Testis (tissue), 5 donors: ENCODE measurements at places on chromosomes 6 and 20. TPM values are rescaled to one million over a fixed set of nuclear protein-coding genes. Genes with fewer than 3 reads are reported as not detected.

DNA sequence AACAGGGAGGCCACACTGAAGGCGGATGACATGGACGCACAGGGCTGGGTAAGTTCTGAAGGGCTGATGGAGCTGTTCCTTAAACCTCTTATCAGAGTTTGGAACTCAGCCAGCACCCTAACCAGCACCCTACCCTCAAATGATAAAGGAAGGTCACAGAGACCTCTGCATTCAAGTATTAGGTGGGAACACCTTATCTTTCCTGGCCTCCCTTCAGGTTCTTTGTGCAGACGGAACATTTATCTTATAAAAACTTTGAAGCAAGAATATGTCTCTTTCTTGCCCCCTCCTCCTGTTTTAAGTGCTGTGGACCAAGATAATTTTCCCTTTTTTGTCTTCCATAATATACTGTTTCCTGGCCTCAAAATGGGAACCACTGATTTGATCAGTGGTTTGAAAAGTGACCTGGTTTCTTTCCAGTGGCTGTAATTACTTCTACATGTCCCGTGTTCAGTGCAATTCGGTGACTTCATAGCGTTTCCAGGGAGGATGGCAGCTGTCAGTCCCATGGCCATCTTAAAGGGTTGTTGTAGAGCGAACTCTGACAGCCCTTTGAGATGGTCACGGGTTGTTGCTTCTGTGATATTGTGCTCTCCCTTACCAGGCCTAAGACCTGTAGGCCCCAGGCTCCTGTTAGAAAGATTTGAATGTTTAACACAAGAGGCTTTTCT is 213.2 kb upstream of the MYLIP start:
- H3K36me3 ChIP-seq = no peaks in the 10 kb centered on the region
- H3K4me3 ChIP-seq = no peak overlapping the region
- no peak for DNase-seq
- no peaks in the 10 kb centered on the region for H3K27me3 ChIP-seq
- H3K4me1 ChIP-seq = peaks cover 4% of the 10 kb centered on the region

TBXT gene
- 1.2 TPM for total RNA-seq

DNA sequence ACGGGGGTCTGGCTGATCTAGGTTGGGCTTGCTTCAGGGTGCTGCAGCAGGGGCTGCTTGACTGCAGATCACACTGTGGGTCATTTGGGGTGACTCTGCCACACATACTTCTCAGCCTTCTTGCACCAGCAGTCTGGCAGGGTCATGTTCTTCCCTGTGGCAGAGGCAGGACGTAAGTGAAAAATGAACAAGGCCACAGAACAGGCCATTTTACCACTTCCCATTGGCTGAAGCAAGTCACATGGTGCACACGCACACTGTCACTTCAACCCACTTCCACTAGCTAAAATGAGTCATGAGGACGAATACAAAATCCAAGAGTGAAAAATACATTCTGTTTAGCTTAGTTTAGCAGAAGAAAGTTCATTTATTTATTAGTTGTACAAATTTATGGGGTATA is 168.6 kb upstream of the GGTLC1 start:
- no peaks in the 10 kb centered on the region for H3K36me3 ChIP-seq
- H3K27me3 ChIP-seq = no peaks in the 10 kb centered on the region

CST2 gene
- total RNA-seq = not detected

DNA sequence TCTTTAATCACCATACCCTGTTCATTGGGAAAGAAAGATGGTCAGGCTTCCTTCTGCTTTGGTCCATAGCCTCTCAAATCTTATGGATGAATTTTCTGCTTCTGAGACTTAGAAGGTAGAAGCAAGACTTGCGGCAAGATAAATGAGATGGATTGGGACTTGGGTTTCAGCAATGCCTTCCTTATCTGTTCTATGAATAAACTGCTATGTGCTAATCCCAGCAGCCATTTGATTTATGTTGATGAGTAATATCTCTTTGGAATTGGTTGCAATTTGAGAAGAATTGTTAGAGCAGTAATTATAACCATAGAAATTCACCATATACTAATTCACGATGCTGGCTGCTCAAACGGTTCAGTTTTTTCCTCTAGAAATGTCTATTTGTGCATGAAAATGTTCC is 48.3 kb downstream of the TXLNB start:
- no peaks in the 10 kb centered on the region for H3K36me3 ChIP-seq
- H3K4me1 ChIP-seq = peaks cover 19% of the 10 kb centered on the region
- H3K27me3 ChIP-seq = no peaks in the 10 kb centered on the region

GRCh38 chr20:34663213-34663943 is 13.5 kb downstream of the PIGU start:
- no peak overlapping the region for H3K27ac ChIP-seq
- H3K27me3 ChIP-seq = no peaks in the 10 kb centered on the region
- no peaks in the 10 kb centered on the region for H3K36me3 ChIP-seq

TNFRSF6B gene
- 30.5 TPM for total RNA-seq

DNA sequence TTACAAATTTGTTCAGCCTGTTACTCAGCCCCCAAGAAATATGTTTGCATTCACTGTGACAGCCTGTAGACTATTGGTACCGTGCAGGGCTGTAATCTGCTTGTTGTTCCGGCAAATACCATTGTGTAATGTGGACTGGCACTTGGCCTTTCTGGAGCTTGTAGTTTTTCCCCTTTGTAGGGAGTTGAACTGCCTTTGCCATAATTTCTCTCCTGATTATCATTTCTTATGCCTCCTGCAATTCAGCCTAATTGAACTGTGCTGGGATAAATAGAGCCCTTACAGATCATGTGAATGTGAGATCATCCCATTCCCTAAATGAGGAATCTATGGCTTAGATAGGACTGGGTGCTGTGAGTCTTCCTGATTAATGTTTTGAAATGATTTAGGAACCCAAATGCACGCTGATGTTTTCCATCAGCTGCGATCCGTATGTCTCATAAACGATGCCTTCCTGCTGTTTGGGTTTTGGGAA is 185.1 kb downstream of the JARID2 start:
- H3K27ac ChIP-seq = no peak overlapping the region
- H3K36me3 ChIP-seq = no peaks in the 10 kb centered on the region
- H3K4me3 ChIP-seq = no peak overlapping the region
- no peaks in the 10 kb centered on the region for H3K27me3 ChIP-seq
- H3K4me1 ChIP-seq = peaks cover 35% of the 10 kb centered on the region

CCN6 gene
- total RNA-seq = 0.99 TPM

DNA sequence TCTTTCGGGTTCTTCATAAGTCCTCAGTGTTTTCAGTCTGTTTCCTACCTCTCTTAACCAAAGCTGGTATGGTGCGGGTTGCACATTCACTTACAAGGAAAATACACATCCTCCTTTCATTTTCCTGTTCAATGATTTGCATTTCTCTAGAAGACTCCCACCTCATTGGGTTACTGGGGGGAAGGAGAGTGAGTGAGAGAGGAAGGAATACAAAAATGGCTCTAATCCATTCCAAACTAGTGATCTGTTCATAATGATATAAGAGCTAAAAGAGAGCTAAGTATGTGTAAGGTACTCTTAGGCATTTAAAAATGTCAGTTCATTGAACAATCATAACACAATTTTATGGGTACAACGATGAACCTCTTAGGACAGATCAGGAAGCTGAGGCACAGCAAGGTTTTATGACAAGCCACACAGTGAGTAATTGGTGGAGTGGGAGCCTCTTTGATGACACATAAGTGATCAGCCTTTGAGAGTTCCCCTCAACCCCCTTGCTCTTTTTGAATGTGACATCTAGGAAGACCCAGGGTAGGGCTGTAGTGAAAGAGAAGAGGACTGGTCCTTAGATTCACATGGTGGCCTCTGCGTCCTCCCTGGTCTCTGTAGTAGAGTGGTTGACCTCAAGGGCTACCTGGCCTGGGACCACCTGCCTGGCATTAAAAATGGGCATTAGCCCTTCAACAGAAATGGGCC is 328.4 kb upstream of the SOX4 start:
- no peaks in the 10 kb centered on the region for H3K27me3 ChIP-seq
- no peak overlapping the region for H3K4me3 ChIP-seq
- no peaks in the 10 kb centered on the region for H3K36me3 ChIP-seq
- H3K4me1 ChIP-seq = no peaks in the 10 kb centered on the region
- no peak overlapping the region for H3K27ac ChIP-seq

- no peak overlapping the region for H3K4me3 ChIP-seq
- H3K4me1 ChIP-seq = peaks cover 26% of the 10 kb centered on the region
- peak; percentile 76 for DNase-seq
- no peaks in the 10 kb centered on the region for H3K27me3 ChIP-seq
- no peaks in the 10 kb centered on the region for H3K36me3 ChIP-seq
Observed at GRCh38 chr6:56370561-56371211, 123.3 kb upstream of the COL21A1 start.
